Cardiac muscle cell (in vitro differentiated cells and primary cell): ENCODE measurements at places on chromosomes 5 and 9. TPM values are rescaled to one million over a fixed set of nuclear protein-coding genes. Genes with fewer than 3 reads are reported as not detected.
A peak's percentile ranks its signal among the peaks of the same experiment; 100 is the strongest.

- no peak for DNase-seq
These were observed 26.5 kb downstream of the MTAP start for GRCh38 chr9:21828853-21829410.

GRCh38 chr5:53882006-53882675 is 321.7 kb downstream of the NDUFS4 start:
- DNase-seq, result no peak

GRCh38 chr5:82635561-82636288 is 357.6 kb upstream of the RPS23 start:
- no peak for DNase-seq

- peak; percentile 7 for DNase-seq
These were observed 927.9 kb downstream of the MAT2B start for GRCh38 chr5:164433106-164433870.

DNA sequence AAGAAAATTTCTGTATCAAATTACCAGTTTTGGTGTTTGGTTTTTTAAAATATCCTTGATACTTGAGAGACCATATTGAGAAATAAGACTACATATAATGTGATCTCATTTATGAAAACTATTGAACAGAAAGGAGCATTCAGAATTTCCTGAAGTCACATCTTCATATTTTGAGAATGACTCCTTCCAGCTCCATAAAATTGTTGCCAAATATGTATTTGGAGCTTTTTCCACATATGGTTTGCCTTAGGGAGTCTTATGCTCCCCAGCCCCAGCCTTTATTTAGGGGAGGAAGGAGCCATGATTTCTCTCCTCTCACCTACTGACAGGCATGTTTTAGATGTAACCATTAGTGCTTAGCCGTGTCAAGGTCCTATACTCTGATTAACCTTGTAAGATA is 51.1 kb downstream of the GCNT1 start:
- peak; percentile 26 for DNase-seq

DNA sequence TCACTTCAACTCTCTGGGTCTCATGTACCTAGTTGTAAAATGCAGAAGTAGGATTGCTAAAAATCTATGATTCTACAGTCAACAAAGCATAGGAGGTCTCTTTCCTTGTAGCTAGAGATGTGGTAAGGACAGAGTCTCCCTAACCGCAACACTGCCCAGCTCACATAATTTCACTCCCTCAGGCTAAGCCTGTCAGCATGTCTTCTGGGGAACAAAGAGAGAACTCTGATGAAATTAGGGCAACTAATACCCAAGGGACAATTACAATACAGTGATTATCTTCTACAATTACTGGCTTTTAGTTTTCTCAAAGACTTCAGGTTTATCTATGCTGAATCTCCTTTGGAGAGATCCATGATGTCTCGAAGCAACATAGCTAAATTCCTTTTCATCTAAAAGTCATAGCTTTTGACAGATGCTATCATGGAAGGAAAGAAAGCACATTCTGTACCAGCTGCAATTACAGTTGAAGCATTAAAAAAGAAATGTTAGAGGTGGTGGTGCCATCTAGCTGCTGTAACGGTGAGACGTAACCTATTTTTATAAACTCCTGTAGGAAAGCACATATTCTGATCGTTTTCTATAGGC is 141.1 kb upstream of the TARS1 start:
- DNase-seq, result peak; percentile 45

- no peak for DNase-seq
These were observed 356.0 kb downstream of the DMAC1 start for GRCh38 chr9:7443541-7443940.

DNA sequence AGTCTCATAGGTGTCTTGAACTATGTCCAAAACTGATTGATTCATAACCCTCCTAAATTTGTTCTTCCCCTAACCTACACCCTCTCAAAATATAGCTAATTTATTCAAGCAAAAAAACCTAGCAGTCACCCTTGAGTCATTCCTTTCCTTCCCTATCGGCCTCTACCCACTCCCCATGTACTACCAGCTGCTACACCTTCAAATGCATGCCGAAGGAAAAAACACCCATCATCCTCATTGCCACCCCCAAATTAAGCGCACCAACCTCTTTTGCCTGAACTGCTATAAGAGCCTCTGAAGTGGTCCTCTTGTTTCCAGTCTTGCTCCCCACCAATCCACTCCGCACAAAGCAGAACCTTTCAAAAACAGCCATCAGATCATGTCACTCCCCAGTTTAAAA is 12.6 kb downstream of the LIFR start:
- no peak for DNase-seq

Gene EIF4E1B
- not detected in 2 replicates for total RNA-seq
